ENCODE measurements at places on chromosomes 6 and 20.
A peak's percentile ranks its signal among the peaks of the same experiment; 100 is the strongest.

GRCh38 chr20:6559791-6560190 is 207.7 kb upstream of the BMP2 start:
- no peak for DNase-seq

DNA sequence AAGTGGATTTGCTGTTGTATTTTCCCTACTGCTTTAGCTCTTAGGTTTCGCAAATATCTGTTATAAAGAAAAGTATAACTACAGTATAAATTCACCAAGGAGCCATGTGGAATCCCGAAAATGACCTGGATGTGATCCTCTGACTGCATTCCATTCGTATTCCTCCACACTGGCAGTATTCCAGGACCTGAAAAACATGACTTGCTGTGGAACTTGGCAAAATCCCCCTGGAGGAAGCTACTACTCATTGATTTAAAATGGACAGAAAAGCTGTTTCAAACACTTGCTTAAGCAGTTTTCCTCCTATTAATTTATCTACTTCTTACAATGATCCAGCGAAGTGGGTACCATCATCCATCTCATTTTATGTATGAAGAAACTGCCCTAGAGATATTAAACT is 13.3 kb upstream of the ENPP5 start:
- DNase-seq = peak; percentile 53

DNA sequence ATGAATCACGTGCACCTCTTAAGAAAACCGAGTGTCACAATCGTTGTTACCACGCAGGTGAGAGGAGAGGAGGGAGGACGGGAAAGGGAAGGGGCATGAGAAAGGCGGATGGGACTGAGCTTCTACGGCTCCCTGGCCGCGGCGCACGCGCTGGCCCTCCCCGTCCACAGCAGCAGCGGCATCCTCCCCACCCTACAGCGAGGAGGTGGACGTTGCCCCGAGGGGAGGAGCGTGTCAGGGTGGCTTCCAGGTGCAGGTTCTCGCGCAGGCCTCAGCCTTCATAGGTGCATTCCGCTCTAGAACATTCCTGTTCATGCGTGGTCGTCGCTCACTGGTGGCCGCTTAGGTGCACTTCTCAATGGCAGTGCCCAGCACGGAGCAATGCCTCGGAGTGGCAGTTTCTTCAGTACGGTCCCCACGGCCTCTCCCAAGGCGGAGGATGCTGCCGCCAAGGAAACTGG is 29.7 kb upstream of the AFDN start:
- no peak for DNase-seq

- no peak for DNase-seq
Observed at GRCh38 chr20:46501337-46501942, 11.9 kb downstream of the ZNF334 start.

- DNase-seq = no peak
Observed at GRCh38 chr20:44648579-44648978, 2.9 kb downstream of the ADA start.

DNA sequence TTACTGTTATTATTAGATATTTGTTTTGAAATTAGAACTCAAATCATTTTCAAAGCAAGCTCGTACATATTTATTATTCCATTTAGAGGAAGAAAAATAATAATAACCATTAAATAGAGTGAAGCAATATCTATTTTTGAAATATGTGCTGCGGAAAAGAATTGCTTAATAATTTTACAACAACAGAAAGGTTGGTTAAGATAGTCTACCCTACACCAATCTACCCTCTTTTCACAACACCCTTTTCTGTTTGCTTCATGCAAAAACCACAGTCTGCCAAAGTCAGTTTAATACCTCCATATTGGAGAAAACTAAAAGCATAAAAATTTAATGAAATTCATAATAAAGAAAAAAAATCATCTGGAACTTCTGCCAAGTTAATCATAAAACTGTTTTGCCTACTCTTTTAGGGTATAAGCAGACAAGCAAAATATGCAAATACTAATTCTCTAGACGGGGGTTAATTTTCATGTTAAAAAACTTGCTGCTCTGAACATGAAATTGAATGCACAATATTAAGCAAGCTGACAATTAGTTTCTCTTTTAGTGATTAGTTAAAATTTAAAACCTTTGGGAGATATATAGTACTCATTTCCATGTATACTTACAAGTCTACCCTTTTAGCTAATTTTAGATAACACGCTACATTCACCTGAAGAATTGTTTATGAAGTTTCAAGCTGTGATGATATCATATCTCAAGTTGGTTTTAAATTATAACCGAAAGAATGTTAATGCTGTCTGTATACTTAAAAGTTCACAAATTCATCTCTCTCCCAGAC is 100.2 kb downstream of the AHI1 start:
- DNase-seq = no peak

DNA sequence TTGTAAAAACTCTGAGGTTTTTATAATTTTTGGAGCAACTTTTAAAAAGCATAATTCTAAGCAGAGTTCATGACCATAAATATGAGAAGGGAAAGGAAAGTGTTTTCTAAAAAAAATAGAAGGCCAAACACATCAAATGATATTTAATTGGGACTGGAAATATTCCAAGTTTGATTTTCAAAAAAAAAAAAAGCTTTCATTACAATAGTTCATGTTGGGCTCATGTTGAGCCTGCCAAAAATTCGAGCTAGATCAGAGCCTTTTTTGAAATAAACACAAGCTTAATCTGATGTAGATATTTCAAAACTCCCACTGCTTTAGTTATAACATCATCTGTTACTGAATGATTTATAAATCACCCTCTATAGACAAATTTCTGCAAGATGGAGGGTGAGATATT is 163.4 kb upstream of the DEFB112 start:
- no peak for DNase-seq

DNA sequence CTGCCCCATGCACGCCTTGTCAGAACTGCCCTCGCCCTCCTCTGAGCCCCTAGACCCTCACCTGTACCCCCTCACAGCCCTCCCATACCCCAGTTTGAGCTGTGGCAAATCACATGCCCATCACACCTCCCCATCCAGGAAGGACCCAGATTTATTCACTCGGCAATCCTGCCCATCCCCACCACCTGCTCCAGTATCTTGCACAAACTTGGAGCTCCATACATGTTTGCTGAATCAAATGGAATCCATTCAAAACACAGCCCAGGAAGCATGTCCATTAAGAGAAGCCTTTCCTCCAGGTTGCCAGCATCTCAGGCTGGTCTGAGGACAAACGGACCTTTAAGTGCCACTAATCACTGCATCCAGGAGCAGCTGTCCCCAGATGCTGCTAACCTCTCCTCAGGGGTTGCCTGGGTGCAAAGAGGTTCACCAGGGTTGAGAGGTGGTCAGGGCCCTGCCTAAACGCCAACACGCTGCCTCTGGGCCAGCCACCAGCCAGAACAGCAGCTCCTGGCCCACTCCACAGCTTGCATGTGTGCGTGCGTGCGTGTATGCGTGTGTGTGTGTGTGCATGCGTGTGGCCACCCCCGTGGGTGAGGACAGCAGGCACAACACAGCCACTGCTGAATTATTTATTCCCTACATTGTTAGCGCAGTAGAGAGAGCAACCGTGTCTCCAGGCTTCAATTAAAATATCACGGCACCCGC is 31.0 kb downstream of the GRM4 start:
- no peak for DNase-seq

DNA sequence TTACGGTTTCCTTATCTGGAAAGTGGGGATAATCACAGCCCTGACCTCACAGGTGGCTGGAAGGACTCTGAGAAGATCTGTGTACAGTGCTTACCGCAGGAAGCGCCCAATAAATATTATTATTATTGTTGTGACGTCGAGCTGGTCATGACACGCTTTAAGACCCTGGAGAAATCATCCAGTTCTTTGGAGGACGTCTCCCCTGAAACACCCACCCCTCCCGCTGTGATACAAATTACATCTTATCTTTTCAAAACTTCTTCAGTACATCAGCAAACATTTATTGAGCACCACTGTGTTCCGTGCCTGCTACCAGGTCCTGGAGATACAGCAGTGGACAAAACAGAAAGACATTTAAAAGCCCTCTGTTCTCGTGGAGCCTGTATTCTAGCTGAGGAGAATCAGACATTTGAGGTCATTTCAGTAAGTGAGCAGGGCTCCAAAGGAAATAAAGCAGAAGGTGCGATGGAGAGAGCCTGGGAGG is 118.7 kb downstream of the CEBPB start:
- DNase-seq = no peak

DNA sequence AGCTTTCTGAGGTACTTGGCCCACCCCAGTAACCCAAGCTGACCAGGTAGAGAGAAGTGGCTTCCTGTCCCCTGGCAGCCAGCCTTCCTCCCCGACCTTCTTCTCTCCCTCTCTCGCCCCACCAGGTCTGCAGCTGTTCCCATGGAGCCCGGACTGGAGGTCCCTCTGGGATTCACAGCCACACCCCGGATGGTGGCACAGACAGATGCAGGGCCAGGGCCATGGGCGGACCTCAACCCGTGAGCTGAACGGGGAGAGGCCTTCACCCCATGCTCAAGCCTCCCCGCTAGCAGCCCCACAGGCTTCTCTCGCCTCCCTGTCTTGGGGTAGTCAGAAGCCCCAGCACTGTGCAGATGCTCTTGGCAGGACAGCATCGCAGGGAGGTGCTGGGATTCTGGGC is 41.3 kb downstream of the CPXM1 start:
- DNase-seq = no peak

GRCh38 chr20:53491462-53491861 is 102.2 kb downstream of the ZNF217 start:
- no peak for DNase-seq

DNA sequence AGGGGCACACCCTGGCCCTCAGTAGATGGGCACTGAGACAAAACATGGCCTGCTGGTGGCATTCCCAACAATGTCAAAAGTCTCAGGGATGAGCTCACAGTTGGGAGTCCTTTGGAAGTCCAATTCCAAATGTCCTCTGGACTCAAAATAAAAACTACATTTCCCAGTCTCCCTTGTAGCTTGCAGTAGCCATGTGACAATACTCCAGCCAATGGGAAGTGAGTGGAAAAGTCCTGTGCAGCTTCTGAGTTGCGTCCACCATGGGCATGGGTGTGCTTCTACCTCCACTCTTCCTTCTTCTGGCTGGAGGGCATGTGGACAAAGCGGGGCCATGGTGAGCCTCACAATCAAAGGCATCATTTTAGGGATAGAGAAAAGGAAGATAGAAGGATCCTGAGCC is 5.8 kb upstream of the ADAM33 start:
- peak; percentile 57 for DNase-seq

- no peak for DNase-seq
Observed at GRCh38 chr6:110337486-110337885, 20.7 kb downstream of the METTL24 start.

DNA sequence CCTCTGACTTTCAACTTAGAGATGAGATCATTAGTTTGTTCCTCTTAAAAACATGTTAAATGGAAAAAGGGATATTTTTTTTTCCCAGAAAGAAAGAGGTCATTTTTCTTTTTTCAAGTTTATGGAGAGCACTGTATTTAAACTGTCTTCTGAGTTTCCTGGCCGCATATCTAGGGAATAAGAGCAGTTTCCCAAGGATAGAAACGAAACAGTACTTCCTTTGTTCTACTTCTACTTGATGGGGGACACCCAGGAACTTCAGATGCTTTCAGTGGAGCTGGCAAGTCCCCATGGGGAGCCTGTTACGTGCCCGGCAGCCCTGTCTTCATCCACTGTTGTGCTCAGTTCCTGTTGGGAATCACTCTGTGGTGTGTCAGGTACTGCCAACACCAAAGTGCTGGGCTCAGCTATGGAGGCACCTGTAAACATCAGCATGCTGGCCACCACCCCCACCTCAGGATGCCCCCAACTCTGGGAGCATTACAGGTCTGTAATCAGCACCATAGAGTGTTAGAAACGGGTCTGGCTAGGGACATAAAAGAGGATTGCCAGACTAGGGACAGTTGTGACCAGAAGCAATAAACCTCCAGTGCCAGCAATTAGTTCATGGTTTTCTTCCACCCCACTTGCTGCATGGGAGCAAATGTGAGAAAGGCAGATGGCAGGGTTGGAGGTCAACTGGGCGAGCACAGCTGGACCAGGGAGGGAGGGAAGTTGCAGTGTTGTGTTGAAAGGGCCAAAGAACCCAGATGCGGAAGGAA is 221.7 kb upstream of the ECI2 start:
- no peak for DNase-seq

GRCh38 chr6:148516217-148516616 is 173.6 kb downstream of the SASH1 start:
- DNase-seq = peak; percentile 46

DNA sequence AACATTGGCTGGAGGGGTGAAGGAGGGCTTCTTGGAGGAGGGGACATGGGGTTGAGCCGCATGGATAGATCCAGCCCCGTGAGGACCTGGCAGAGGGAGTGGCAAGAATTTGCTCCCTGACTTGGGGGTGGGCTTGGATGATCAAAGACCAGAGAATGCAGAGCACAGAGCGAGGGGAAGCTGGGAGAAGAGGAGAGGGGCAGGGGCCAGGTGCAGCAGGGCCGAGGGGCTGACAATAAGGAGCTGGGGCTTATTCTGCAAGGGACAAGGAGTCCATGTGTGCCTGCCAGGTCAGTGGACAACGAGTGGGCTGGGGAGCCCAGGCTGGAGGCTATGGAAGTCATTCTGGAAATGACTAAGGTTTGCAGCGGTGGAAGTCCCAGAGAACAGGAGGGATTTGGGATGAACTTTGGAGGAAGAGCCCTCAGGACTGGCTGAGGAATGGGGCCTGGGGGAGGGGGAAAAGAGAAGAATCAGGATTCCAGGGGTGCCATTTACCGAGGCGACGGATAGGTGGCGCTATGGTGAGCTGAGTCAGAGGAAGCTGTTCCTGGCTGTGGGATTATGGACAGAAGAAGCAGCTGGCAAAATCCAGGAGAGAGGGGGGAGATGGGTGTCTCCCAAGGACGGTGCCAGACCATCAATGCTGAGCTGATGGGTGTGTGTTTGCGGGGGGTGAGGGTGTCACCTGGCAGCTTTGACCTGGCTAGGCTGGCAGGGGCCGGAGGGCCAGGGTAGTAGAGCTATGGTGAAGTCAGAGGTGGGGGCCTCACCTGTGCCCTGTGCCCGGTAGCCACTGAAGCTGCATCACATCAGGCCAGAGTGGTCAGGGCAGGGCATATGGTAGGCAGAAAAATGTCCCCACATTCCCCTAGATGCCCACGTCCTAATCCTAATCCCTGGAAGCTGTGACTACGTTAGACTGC is 7.8 kb downstream of the KCNG1 start:
- DNase-seq = peak; percentile 91

DNA sequence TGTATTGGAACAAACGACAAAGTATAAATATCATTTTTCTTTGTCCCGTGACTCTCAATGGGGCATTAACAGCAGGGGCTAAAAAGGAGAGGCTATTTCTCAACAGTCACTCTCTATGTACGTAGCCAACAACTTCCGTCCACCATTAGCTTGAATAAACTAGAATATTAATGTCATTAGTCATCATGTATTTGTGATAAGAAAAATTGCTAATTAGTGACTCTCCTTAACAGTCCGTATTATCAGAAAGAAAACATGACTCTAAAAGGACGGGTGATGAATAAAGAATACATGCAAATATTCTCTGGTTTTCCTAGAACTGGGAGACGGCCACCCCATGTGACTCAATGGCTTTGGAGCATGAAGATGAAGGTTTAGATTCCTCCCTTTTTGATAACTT is 18.6 kb downstream of the VIP start:
- no peak for DNase-seq

DNA sequence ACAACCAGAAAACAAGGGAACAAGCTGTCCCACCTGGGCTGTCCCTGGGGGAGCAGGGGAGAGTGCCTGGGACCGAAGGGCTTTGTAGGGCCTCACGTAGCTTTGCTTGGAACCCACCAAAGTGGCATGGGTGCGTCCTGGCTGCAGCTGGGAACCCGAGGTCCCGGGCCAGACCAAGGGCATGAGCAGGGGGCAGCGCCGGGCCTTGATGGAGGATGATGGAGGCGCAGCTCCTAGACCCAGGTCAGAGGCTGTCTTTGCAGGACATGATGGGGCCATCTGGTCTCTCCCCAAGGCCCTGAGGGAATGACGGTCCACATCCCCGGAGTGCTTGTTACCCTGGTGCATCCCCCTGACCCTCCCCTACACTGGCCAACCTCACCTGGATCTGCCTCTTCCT is 7.6 kb upstream of the OSBPL2 start:
- no peak for DNase-seq

Measured in RWPE1 (cell line).